ENCODE measurements at places on chromosomes 2 and 18.

DNA sequence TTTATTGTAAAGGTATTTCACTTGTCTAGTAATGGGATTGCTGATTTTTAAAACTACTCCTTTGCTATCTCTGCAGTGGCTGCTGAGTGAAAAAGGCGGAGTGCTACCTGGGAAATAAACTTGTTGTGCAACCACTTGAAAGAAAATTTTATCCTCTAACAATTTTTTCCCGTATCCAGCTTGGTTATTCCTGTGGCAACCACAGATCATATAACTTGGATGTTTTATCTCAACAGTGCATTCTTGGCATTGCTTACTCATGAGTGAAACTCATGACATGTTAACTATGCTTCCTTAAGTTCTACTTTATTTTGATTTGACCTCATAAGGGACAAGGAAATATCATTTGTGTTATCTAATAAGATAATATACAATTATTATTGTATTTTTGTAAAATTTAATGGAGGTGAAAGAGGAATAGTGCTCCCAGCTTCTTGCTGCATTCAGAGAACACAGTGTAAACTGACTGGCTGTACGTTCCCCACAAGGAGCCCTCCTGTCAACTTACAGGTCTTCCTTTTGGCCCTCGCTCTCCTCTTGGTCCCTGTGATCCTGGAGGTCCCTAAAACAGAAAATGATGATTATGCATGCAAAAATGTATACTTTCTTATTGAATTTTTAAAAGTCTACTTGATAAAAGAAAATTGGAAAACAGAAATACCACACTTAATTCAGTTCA lies 82.7 kb downstream of the COL5A2 start:
- no peak for DNase-seq

DNA sequence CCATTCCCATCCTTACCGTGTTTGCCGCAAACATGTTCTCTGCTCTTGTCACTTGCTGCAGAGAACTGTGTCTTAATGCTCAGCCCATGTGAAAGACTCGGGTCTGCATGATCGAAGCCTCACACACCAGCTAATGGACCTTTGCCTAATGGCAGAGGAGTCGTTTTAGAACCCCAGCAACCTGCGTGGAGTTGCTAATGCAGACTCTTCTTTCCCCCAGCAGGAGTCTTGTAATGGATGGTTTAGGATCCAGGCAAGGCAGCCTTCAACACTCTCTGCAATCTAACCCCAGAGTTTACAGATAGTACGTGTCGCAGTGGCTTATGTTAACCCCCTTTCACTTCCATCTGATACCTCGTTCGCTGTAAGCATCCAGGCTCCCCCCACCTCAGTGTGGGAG lies 316.4 kb downstream of the AGAP1 start:
- DNase-seq: no peak

DNA sequence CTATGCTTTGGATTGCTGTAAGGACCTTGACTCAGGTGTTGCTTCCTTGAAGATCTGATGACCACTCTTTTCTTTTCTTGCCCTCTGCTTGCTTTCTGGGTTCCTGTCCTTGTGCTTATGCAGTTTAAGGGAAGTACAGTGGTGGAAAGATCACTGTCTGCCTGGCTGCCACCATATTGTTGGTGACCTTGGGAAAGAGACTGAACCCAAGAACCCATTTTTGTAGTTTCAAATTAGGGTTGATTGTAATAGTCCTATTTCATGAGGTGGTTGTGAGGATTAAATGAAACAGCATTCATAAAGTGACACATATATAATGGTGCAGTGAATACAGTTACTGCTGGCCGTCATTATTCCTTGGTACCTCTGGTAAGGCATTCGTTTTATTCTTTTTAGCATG lies 41.1 kb downstream of the MAP4K4 start:
- DNase-seq: no peak

DNA sequence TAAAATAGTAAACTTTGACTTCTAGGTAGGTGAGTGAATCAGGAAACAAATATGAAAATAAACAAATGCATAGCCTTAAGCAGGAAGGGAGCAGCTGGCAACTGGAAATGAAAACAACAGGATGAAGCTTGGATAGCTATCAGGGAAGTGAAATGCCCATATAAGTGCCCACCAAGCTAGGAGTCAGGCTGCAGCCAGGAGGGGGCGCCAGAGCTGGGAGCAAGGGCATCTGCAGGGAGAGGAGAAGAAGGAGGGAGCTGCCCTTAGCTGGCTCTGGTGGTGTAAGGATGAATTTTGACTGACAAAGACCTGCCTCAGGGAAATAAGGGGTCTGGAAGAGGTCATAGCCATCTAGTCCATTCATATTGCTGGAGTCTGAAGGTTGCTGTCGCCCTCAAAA lies 298.3 kb downstream of the TDRD15 start:
- DNase-seq: no peak

GRCh38 chr2:113734185-113734584 lies 22.3 kb downstream of the SLC35F5 start:
- DNase-seq: no peak

DNA sequence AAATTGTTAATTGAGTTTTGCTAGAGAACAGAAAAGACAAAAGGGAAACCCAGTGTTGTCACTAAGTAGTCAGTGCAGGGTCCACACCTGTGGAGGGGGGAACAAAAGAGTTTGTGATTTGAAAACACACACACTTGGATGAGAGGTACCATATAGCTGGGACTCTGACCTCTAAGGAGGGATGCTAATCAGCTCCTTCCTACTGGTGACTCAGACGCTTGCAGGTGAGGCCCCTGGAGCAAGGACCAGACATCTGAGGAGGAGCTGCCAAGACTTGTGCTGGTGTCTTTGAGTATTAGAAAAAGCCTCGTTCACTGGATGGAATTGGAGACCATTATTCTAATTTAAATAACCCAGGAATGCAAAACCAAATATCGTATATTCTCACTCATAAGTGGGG lies 146.4 kb upstream of the MAP2 start:
- DNase-seq: no peak

DNA sequence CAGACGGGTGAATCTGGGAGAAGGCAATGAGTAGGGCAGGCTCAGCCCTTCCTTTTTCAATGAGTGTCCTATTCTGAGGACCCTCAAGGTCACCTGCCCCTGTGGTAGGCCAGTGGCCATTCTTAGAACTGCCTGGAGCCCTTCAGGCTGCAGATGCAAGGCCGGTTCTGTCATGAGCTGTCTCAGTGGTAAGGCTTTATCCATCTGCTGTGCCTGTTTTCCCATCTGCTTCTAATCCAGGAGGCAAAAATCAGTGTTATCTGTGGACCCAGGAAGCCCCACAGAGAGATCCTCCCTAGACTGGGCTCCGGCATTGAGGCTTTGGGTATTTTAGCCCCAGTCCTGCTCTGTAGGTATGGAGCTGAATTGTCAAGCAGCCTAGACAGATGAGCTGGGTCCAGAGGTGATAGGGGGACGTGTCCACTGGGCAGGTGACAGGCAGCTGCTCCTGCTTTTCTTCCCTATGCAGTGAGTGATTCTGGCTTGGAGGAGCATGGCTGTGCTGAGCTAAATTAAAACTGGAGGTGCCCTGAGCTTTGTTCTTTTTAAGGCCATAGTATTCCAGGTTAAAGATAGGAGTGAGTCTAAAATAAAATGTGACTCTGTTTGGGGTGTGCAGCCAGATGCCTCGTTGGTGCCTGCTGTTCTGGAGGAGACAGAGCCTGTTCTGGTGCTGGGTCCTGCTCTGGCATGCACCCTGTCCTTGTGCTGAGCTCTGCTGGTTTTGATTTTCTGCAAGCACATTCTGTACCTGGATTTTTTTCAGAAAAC lies 92.5 kb downstream of the FHOD3 start:
- no peak for DNase-seq

GRCh38 chr2:143284087-143284675 lies 155.0 kb downstream of the ARHGAP15 start:
- no peak for DNase-seq

- no peak for DNase-seq
Observed at GRCh38 chr2:234502285-234502918, 5.5 kb upstream of the ARL4C start.

- peak; percentile 58 for DNase-seq
Observed at GRCh38 chr2:98459496-98460175, 15.0 kb downstream of the INPP4A start.

- no peak for DNase-seq
Observed at GRCh38 chr18:37521510-37522465, 43.8 kb downstream of the CELF4 start.

DNA sequence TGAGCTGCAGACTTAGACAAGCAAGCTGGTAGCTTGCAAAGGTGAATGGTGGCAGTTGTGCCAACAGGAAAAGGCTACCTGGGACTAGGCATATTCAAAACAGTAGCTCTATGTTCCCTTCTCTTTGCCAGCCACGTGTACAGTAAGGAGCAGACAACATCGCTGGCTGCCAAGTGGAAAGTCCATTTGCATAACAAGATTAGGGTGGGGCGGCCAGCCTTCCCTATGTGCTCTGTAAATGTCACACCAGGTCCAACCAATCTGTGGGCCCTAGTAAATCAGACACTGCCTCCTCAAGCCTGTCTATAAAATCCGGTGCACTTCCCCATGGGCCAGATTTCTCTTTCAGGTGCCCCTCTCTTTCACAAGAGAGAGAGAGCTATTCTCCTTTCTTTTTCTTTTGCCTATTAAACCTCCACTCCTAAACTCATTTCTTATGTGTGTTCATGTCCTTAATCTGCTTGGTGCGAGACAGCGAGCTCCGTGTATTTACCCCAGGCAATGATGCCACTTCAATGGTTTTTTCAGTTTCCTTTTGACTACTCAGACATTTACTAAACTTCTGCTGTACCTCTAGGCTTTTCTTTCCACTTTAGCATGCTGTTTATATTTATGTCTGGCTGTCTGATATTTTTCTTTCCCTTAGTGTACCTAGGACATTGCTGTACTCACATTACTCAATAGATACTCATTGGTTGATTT lies 297.4 kb upstream of the GCFC2 start:
- no peak for DNase-seq

DNA sequence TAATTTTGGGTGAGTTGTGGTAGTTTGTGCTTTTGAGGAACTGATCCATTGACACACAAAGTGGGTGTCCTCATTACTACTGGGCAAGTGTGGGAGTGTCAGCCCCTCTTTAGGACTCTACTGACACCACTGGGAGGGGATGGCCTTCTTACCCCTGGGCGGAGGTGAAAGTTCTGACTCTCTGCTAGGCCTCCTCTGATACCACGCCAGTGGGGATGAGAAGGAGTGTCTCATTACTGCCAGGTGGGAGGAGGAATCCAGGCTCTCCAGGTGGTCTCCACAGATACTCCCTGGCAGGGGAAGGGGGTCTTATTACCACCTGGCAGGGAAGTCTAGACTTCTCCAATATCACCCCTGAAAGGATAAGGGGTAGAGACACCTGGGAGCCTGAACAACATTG lies 9.1 kb downstream of the LCLAT1 start:
- no peak for DNase-seq

DNA sequence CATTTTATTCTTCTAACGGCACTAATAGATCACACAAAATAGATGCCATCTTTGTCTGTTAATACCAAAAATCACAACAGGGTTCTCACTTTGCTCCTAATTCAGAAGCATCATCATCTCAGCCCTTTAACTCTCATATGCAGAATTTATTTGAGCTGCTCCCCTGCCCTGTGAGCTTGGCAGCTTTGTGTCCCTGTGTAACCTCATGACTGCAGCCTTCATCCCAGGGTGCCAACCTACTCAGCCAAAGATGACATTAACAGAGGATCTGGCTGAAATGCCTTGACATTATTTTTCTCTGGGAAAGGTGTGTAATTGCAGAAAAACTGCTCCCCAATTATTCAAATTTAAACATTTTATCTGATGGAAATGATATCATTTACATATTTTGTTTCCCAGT lies 319.4 kb downstream of the NRXN1 start:
- DNase-seq: no peak

Measured in activated CD8-positive, alpha-beta memory T cell treated with anti-CD3 and anti-CD28 coated beads for 24 hours (primary cell).